Pulmonary artery endothelial cell (primary cell): ENCODE measurements at places on chromosomes 4 and X.

GRCh38 chrX:102637561-102637960 lies 13.7 kb upstream of the GPRASP1 start:
- DNase-seq = no peak

DNA sequence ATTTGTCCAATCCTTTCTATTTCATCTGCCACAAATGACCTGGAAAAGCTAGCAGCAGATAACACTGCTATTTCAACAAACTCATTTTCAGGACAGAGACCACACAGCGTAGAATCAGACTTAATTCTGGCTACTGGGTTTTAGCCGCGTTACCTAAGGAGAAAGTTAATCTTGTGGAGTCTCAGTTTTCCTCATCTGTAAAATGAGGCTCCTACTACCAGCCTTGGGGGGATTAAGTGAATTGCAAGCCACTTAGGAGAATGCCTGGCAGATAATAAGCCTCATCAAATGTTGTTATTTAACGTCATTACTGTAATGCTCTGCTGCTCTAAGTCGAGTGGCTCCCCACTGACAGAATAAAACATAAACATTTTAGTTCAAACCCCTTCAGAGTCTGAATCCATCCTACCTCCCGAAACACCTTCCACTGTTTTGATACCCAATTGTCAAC lies 1.4 kb downstream of the CCNI start:
- no peak for DNase-seq

DNA sequence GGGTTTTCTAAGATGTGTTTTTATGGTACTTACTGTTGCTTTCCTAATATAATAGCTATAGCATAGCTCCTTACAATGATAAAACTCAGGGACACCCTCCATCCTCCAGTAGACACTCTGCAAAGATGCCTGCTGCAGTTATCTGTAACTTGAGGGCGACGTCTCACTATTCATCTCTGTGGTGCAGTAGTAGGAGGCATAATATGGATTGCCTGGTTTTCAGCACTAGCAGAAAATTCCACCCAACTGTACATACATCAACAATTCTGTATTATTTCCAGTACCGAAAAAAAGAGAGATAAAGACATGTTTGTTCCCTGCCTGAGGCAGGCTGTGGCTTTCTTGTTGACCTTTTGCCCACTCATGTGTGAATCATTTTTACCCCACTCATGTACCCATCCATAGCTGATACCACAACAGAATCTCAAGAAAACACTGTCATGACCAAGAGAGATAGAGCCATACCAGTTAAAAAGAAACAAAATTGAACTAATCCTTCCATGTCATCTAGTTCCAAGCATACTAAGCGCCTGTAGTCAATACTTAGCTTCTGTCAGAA lies 220.1 kb downstream of the RAB28 start:
- no peak for DNase-seq

DNA sequence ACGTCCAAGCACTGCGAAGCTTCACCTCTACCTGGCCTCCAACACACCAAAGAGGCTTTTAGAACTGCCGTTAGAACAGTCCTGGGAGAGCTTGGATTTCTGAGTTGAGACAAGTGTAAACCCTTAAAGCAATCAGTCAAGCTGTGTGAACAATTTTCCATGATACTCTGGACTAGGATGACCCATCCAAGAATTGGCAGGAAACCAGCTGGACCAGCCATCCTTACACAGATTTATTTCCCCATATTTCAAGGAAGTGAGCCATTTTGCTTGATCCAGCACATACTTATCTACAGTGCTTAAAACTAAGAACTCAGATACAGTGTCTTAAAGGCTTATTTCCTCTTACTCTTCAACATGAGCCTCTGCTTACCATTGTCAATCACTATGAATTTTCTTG lies 340.7 kb upstream of the HS3ST1 start:
- no peak for DNase-seq

- no peak for DNase-seq
Observed at GRCh38 chr4:1213336-1213995, 35.5 kb downstream of the CTBP1 start.

DNA sequence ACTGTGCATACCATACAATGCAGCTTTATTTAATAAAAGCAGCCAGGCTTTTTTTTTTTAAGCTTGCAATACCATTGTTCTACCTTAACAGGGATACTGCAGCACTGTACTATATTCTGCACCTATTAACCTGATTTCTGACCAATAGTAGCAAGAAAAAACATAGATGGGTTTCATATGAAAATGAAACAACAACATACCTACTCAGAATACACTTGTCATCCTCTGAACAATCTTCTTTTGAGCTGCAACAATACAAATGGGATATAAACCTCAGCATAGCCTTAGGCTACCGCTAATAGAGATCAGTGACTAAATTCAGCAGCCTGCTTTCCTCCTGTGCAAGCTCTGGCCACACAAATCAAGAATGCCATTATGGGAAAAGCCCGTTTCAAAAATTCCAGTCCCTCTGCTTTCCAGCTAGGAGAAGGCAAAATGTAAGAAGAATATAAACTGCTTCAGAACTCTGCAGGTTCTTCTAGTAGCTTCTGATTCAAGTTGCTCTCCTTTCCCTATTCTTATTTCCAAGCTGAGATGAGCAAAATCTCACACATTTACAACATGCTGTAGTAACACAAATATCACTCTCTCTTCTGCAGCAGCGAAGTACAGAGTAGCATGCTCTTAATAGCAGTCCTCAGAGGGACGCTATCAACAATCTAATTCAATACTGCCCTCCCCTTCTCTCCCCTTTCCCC lies 143.4 kb downstream of the KLHL13 start:
- DNase-seq = no peak

- no peak for DNase-seq
Observed at GRCh38 chr4:124219389-124219788, 493.1 kb downstream of the ANKRD50 start.

GRCh38 chr4:3307060-3307459 lies 14.2 kb downstream of the RGS12 start:
- DNase-seq = no peak

DNA sequence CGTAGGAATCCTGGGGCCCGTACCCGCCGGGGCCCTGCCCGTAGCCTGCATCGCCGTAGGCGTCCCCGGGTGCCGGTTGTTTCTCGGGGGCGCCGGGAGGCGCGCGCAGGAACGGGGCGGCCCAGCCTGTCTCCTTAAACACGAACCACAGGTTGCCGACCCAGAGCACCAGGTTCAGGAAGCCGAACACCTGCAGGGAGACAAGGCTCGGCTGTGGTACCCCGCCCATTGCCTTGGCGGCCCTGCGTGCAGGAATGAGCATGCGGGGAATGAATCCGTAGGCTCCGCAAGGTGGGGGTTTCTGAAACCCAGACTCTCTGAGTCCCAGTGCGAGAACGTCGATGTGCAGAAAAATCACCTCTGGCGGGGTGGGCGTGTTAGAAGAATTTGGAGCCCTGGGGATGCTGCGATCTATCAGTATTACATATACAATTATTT lies 5.4 kb upstream of the PRICKLE3 start:
- DNase-seq = no peak

- no peak for DNase-seq
Observed at GRCh38 chrX:121579016-121579760, 531.8 kb downstream of the GLUD2 start.

- no peak for DNase-seq
Observed at GRCh38 chr4:39062094-39062769, at the start of gene KLHL5. TSS of gene KLHL5 (plus strand) at chr4:39062232. CDS start at chr4:39062653, 421 bp downstream.

- DNase-seq = no peak
Observed at GRCh38 chr4:102817613-102818268, 9.6 kb downstream of the UBE2D3 start.

GRCh38 chrX:107730991-107731766 lies 44.4 kb downstream of the TSC22D3 start:
- no peak for DNase-seq

- DNase-seq = no peak
Observed at GRCh38 chr4:22170353-22170752, 221.8 kb upstream of the KCNIP4 start.
